ENCODE measurements at places on chromosomes 1 and 21.

- DNase-seq, result peak; percentile 59
Measured at GRCh38 chr1:175188936-175189335, 3.6 kb downstream of the KIAA0040 start.

- DNase-seq, result no peak
Measured at GRCh38 chr1:87800006-87800405, 471.3 kb downstream of the LMO4 start.

DNA sequence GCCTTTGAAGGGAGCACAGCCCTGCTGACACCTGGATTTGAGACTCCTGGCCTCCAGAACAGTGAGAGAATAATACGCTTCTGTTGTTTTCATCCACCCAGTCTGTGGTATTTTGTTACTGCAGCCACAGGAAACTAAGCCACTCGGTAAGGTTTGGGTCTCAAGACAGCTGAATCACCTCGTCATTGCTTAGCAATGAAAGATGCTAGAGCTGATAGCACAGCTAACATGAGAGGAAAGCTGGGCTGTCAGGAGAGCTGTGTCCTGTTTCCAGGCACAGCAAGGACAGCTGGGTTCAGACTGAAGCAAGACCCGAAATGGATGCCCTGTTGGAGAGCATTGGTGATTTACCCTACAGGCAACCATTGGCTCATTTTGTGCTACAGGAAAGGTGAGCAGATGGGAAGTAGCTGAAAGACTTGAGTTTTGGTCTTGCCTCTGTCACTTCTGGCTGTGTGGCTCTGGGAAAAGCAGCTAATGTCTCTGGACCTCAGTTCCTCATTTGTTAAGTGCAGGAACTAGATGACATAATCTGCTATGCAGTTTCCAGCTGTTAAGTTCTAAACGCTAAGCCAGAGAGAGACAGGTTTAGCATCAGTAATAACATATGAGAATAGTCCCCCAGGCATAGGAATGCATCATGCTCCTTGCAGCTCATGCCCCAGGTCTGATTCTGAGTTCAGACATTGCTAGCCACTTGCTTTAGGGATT, 58.0 kb downstream of the CLIC6 start:
- DNase-seq, result no peak

DNA sequence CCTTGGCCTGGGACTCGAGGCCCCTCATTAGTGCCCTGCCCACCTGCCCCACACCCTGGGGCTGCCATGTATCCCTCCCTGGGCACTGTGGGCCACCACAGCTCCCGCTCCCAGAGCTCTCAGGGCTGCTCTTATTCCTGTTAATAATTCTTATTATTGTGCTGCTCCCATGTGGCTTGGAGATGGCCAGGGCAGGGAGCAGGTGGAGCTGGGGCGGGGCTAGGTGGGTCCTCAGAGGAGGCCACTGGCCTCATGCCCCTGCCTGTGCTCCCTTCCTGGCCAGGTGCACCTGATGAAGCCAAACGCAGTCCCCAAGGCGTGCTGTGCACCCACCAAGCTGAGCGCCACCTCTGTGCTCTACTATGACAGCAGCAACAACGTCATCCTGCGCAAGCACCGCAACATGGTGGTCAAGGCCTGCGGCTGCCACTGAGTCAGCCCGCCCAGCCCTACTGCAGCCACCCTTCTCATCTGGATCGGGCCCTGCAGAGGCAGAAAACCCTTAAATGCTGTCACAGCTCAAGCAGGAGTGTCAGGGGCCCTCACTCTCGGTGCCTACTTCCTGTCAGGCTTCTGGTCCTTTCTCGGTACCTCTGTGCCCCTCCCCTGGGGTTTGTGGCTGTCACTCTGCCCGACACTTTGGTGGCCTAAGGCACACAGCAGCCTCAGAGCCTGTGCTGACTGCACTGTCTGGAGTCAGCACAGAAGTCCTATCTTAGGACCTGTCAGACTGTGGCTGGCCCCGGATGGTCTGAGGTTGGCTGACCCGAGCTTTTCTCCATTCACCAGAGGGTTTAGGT, 34.1 kb downstream of the BMP8A start:
- DNase-seq, result peak; percentile 53

DNA sequence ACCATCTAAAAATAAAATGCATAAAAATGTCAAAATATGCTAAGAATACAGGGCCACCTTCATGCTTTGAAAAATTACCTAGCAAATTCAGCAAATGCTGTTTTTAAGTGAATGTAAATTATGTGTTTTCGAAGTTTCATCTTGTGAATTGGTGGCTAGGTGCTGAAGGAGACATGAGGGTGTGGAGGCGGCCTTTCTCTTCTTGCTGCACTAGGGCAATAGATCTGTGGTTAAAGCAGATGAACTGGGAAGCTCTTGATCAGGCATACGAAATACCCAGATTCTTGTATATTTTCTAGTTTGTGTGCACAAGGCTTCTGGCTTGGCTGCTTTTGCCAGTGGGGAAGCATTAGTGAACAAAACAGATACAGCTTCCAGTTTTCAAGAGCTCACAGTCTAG, 224.5 kb downstream of the ST6GALNAC3 start:
- DNase-seq, result no peak

GRCh38 chr21:38380481-38381137, 117.7 kb downstream of the ERG start:
- no peak for DNase-seq

DNA sequence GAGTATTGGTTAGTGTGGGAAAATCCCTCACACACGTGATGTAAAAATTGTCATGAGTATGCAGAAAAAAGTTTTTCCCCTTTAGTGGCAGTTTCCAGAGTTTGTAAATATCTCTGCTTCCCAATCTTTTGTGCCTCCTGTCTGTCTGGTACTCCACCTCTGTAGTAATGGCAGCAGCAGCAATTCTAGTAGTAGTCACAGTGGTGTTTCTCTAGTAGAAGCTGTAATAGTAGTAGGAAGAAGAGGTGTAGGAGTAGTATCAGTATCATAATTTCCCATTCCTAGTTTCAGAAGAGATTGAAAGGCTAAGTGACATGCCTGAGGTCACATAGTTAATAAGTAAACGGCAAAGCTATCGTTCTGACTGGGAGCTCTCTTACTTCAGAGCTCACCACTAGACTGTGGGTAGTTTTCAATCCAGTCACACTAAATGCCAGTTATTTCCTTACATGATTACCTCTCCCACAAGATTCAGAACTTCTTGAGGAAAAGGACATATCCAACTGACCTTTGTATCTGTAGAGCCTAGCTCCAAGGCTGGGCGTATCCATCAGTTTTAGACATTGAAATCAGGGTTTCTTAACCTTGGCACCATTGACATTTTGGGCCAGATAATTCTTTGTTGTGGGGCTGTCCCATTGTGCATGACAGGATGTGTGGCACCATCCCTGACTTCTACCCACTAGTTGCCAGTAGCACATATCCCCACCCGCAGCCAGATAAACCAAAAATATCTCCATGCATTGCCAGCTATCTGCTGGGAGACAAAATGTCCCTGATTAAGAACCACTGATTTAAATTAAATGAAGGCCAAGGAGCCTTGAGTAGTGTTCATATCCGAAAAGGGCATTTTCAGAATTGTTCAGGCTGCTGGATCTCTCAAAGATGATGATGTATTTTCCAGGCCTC, 135.9 kb downstream of the FGGY start:
- no peak for DNase-seq

DNA sequence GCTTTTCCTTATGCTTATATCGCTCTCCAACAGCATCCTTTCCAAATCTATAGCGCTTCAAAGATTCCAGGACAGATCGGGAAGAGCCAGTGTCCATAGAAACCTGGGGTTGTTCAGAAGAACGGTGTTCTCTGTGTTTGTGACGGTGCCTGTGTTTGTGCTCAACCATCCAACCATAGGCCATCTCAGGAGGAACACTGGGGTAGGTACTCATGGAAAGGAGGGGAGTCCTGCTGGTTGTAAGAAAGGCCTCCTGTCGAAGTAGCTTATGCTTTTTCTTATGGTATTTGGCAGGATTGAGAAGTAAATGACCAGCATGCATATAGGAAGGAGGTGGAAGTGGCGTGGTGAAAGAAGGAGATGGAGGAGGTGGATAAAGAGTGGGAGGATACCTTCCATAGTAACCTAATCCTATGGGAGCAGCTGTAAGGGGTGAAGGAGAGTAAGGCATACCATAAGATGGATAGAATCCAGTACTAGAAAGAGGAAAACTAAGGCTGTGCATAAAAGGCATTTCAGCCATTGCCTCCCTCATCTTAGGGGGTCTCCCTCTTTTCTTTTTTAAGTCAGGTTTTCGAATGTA, 84.2 kb downstream of the ASH1L start:
- DNase-seq, result no peak
